ENCODE measurements at places on chromosomes 3 and 15.

- no peak for DNase-seq
These were observed 598.4 kb downstream of the FHIT start for GRCh38 chr3:60652829-60653228.

- no peak for DNase-seq
These were observed 909.1 kb downstream of the EPHA3 start for GRCh38 chr3:90016555-90016954.

DNA sequence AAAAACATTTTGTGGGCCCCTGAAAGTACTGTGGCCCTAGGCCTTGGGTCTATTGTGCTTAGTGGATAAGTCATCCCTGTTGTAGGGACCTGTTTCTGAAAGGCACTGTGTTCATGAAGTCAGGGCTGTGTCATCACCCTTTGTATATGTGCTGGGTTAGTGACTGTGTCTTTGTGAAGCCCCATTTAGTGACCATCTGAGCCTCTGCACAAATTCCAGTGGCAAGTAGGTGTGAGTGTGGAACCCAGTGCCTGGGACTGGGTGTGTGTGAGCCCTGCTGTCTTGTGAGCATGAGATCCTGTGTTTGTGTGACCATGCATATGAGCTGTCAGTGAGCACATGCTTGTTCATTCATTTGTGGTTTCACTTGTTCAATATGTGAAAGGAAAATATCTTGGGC is 1.2 kb upstream of the HYAL1 start:
- DNase-seq, result no peak

- DNase-seq, result no peak
These were observed 50.7 kb downstream of the RAF1 start for GRCh38 chr3:12613250-12613649.

- DNase-seq, result no peak
These were observed 835 bp upstream of the GMPPB start for GRCh38 chr3:49724586-49724985.

DNA sequence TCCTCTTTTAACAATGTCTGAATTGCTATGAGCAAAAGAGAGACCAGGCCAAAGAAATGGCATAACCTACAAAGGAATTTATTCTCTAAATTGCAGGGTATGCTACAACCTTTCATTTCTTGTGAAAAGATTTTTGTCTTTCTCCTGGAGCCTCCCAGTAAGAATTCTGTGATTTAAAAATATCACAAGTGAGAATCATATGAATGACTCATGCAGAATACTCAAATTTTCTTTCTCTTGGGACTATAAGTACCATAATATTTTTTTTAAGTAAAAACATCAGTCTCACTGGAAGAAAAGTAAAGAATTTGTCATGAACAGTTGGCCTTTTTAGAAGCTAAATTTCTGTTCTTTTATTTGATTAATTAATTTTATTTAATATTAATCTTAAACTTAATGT is 26.3 kb downstream of the SYNPR start:
- DNase-seq, result no peak

DNA sequence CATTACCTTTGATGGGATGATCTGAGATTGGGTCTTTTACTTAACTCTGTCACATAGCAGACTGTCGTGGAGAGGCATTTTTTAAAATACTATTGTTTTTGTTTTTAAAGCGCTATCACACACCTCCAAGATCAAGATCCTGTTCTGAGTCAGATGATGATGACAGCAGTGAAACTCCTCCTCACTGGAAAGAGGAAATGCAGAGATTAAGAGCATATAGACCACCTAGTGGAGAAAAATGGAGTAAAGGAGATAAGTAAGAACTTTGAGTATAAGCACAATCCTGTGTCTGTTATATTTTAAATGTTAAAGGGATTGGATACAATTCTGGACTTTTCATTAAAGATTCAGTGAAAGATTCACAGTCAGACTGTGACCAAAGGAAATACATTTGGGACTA is 18.4 kb upstream of the ZBTB47 start:
- no peak for DNase-seq

DNA sequence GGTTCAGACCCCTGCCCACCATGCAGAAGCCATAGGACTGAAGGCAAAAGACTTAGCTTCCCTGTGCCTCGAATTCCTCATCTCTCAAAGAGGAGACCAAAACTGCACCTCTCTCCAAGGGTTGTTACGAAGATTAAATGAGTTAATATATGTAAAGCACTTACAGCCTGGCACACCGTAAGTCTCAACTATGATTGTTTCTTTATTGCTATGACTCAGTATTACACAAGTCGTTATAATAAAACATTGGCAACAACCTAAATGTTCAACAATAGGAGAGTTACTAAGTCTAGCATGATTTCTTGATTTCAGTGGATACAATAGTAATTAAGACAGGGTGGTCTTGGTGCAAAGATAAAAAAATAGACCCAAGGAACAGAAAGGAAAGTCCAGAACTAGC is 19.6 kb upstream of the FGD5 start:
- DNase-seq, result no peak

GRCh38 chr3:128472449-128473179 is 5.9 kb upstream of the DNAJB8 start:
- DNase-seq, result no peak

GRCh38 chr15:69854521-69855181 is 243.1 kb downstream of the TLE3 start:
- no peak for DNase-seq

DNA sequence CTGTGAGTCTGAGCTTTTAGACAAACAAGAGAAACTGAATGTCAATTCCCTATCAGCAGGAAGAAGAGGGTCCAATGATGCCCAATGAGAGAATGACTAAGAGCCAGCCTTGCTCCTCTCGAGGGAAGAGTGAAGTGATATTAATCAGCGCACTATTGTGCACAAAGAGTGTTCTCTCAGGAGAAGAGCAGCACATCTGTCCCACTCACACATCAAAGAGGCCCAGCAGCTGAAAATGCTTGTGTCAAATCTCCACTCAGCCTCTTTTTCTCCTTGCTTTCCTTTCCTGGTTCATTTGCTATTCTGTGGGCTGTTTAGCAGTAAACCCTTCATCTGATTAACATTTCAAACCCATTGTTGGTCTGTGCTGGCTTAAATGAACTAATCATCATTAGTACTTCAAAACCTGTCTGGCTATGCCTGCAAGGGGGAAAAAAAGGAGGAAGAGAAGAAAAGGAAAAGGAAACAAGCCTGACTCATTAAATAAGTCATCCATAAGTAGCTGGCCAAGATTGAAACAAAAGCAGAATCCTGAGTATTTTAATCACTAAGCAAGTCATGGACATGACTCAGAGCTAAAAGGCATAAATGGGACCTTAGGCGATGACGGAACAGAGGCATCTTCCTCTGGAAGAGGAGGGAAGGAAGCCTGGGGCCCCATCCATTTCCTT is 912.7 kb downstream of the TUSC7 start:
- DNase-seq, result no peak

Data from stimulated activated CD8-positive, alpha-beta memory T cell treated with anti-CD3 and anti-CD28 coated beads, Interleukin-4, amount 100 ng/mL, for 1 hour (primary cell).